ENCODE measurements at places on chromosomes 16 and 17.

GRCh38 chr17:3969963-3970362 is 5.7 kb upstream of the ATP2A3 start:
- DNase-seq = no peak

DNA sequence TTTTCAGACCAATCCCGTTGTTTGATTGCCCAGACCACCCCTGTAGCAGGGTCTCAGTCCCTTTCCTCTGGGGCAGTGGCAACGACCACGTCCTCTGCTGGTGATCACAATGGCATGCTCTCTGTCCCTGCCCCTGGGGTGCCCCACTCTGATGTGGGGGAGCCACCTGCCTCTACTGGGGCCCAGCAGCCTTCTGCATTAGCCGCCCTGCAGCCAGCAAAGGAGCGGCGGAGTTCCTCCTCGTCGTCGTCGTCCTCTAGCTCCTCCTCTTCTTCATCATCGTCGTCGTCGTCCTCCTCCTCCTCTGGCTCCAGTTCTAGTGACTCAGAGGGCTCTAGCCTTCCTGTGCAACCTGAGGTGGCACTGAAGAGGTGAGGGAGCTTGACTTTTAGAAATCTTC is 9.2 kb downstream of the ELOB start:
- no peak for DNase-seq

DNA sequence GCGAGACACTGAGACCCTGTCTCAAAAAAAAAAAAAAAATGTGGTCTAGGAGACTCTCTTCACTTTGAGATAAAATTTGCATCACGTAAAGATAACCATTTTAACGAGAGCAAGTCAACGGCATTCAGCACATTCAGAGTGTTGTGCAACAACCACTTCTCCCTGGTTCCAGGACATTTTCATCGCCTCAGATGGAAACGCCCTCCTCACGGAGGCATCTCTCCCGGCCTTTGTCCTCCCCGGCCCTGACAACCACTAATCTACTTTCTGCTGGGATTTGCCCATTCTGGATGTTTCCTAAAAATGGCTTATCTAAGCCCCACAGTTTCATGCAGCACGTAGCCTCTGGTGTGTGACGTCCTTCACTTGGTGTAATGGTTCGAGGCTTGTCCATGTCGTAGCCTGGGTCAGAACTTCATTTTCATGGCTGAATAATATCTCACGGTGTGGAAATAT is 6.4 kb upstream of the NPRL3 start:
- DNase-seq = no peak

GRCh38 chr17:35811759-35812158 is 2.5 kb downstream of the TAF15 start:
- no peak for DNase-seq

GRCh38 chr16:86667035-86667434 is 88.7 kb downstream of the FOXL1 start:
- no peak for DNase-seq
